Stimulated activated CD4-positive, alpha-beta T cell treated with anti-CD3 and anti-CD28 coated beads, Interleukin-15, amount 100 ng/mL, for 1 hour (primary cell): ENCODE measurements at places on chromosomes 2 and 18.

- no peak for DNase-seq
These were observed 36.3 kb downstream of the ST8SIA5 start for GRCh38 chr18:46720521-46720920.

GRCh38 chr2:124816007-124816406, 790.9 kb downstream of the CNTNAP5 start:
- no peak for DNase-seq

- no peak for DNase-seq
These were observed 23.9 kb upstream of the CAVIN2 start for GRCh38 chr2:191870744-191871143.

- DNase-seq: no peak
These were observed 145.8 kb downstream of the ZFP36L2 start for GRCh38 chr2:43080571-43081021.

DNA sequence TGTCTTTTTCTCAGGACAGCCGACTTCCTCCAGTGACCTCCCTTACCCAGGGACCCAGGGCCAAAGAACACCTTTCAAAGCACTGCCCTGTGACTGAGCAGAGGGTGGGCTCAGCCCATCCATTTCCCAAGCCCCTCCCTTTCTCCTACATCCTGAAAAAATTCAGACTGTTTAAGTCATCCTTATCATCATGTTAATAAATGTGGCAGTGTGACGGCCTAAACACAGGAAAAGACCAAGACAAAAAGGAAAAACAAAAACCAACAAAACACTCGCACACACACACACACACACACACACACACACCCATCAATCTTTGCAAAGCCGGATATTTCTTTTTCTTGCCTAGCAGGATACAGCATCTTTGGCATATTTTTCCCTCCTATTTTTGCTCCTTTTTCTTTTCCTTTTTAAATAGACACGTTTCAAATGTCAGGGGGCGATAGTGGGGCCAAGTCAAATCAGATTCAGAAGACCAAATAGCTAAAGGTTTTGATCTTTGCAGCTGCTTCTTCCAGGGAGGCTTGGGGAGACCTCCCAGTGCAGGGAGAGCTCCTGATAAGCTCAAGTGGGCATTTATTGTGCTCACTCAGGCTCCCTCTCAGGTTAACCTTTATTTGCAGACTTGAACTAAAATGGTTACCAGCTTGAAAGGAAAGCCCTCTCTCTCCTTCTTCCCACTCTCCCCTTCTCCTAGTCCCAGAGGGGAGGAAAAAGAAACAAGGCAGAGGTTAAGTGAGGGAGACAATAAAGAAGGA, 39.5 kb upstream of the NRP2 start:
- no peak for DNase-seq

GRCh38 chr2:216571909-216572513, 61.2 kb upstream of the IGFBP2 start:
- no peak for DNase-seq

DNA sequence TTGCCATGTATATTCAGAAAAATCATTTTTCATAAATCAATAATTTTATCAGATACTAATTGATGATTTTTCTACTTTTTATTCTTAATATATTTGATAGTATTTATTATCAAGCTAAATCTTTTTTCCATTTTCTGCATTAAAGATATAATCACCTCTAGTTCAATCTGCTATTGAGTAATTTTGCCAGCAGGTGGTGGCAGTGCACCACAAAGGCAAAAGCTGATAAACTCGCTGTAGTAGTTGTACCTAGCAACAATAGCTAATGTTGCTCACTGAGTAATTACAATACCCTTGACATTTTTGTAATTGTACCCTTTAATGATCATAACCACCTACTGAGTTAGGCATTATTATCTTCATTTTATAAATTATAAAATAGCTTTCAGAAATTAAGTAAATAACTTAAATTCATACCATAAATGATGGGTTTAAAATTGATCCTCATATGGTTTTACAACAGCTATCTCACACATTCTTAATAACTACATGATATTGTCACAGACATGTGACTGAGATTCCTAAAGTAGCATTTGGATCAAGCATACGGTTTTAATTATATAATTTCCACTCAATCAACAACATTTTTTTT, 52.0 kb upstream of the CALCRL start:
- no peak for DNase-seq

GRCh38 chr18:55236150-55236931, 277.1 kb upstream of the CCDC68 start:
- DNase-seq: no peak

GRCh38 chr2:233462202-233462785, 104.3 kb downstream of the USP40 start:
- no peak for DNase-seq

DNA sequence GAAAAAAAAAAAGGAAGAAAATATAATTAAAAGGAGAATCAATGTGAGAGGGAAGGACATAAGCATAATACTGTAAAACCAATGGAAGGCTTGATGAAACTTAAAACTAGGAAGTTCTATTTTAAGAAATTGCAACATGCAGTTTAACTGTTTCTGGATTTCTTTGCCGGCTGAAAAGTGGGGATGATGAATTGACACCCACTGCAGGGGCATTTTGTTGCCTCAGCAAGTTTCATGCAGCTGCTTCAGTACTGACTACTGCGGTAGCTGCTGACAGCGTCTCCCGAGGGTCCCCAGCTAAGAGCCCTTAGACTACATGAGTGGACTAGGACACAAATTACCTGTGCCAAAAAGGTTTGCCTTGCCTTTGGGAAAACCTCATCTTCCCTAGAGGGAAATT, 69.2 kb downstream of the B3GNT2 start:
- no peak for DNase-seq

DNA sequence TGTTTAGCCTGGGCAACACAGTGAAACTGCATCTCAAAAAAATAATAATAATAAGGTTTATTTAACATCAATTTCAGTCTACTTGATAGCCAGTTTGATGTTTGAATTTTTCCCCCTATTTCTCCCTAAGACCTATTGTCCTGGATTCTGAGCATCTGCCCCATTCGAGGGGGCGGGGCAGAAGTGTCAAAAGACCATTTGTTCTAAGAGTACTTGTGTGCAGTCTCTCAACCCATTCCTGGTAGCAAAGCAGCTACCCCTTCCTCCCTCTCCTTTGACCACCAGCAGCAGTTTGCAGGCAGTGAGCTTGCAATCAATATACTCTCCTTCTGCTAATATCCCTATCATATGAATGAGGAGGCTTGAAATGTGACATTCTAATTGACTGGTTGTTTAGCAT, 71.9 kb downstream of the VWC2L start:
- DNase-seq: no peak

GRCh38 chr2:176679061-176679669, 409.9 kb downstream of the MTX2 start:
- no peak for DNase-seq

DNA sequence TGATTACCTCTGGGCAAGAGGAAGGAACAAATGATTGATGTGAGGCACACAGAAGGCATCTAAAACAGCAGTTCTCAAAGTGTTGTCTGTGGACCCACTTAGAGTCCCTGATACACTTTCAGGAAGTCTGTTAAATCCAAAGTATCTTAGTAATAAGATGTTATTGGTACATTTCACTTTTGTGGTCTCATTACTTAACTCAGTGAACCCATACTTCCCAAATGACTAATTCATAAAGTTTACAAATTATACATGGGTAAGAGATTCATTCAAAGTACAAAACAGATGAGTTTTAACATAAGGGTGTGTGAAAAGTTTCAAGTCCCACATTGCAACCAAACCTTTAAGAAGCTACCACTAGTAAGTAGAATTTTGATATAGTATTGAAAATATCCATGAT, 440.5 kb downstream of the NUP35 start:
- DNase-seq: no peak

DNA sequence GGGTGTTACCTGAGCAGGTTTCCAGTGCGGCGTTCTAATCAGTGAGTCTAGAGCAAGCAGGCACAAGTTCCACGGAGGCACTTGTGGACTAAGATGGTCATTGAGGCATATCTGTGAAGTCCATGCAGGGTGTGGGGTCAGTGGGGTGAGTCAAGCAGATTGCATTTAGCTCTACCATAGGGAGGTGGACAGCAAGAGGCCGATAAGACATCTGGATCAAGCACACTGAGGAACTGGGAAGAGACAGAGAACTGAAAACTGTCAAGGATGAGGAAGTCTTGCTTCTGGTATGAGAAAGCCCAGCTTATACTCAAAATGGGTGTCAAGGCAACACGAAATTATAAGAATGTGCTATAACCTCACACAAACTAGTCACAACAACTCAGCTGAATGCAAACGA, 61.2 kb upstream of the SLC39A10 start:
- no peak for DNase-seq

DNA sequence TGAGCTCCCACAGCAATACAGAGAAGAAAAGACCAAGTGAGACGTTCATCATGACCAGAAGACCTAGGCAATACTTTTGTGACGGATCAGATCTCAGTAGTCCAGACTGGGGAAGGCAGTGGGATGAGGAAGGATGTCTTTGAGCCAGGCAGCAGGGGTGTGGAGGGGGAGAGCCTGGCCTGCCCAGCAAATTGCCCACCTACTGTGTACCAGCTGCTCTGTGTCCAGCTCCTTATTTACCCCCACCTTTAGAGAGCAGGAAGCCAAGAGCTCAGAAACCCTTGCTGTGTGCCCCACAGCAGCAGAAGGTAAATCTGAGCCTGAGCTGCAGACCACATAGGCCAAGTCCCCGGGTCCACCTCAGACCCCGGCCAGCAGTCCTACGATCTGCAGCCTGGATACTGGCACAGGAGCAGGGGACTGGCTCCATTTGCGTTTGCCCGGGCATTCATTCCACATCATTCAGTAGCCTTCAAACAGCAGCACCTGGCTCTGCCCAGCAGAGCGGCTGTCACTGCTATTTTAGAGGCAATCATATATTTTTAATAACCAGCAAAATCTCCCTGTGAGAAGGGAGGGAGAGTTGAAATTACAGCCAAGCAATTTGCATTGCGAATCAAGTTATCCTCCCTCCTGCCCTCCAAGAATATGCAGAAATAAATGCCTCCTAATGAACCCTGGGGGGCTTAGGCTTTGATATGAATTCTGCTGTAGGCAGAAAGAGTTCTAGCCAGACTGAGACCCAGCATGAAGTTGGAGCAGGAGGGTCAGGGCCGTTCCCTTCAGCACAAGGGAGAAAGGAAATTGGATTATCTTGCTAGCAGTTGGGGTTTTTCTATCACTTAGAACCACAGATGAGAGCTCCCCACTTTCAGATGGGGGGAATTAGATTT, 110.0 kb upstream of the FZD7 start:
- DNase-seq: no peak

DNA sequence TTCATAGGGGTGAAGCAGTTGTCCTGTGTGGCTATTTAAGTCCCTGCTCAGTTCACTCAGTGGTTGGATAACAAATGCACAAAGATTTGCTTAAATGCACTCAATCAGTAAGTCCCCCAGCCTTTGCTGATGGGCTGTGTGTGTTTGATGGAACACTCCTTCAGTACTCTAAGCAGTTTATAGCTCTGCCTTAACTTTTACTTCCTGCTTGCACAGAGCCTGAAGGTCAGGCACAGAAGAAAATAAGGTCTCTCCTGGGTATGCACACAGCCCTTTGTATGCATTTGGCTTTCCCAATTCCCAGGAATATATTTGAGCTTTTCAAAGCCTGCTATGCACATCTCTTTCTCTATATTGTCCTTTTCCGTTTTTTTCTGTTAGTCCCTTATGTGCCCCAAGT, 208.7 kb upstream of the STK17B start:
- no peak for DNase-seq

GRCh38 chr2:1593371-1594122, 150.8 kb downstream of the PXDN start:
- no peak for DNase-seq

DNA sequence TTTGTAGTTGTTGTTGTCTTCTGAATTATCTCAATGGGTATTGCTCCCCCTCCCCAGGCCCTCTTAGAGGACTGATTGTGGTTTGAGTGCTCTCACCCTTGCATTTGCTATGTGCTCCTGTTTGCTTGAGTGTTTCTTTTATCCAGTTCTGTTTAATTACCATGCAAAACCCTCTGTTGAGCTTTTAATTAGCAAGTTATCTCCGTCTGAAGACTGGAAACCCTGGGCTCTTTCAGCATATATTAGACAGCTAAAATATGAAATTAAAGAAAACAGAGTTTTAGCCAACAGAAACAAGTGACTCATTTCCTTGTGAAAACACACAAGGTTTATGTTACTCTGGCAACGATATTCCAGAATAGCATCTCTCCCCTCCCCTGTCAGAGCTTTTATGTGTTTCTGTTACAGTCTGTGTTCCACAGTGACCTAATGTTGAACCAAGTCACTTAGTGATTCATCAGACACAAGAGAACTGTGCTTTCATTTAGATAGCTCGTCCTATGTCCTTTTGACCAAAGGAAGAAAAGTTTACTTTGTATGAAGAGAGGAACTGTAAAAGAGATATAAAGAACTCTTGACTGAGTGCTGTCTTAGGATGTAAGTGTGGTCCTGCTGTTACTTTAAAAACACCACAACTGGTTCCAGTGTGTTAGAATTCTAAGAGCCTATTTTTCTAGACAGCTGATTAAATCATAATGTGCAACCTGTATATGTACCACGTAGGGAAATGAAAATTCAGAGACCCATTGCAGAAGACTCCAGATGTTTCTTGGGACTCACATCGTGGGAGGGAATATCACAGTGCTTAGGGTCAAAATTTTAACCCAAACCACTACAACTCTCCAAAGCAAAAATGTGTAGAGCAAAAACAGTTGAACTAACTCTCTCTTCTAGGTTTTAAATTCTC, 172.8 kb upstream of the RBMS1 start:
- no peak for DNase-seq

DNA sequence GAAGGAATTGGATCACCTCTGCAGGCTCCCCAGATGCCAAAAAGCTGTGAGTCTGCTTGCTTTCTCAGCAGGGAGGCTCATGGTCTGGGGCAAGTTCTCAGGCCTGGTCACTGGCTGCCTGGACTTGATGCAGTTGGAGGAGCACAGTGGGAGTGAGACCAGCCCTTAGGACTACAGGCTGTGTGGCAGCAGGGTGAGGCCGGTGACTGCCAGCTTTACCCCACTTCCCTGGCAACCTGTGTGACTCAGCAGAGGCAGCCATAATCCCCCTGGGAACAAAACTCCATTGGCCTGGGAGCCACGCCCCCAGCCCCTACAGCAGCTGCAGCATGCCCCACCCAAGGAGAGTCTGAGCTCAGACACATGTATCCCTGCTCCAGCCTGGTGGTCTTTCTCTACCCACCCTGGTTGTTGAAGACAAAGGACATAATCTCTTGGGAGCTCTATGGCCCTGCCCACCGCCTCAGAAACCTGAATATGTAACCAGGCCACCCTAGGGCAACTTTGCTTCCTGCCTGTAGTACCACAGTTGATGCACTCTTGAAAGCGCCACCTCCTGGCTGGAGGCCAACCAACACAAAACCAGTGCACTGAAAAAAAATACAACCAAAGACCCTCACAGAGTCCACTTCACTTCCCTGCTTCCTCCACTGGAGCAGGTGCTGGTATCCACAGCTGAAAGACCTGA, 106.8 kb upstream of the SPATS2L start:
- DNase-seq: no peak

GRCh38 chr2:148568597-148568996, 76.0 kb upstream of the EPC2 start:
- DNase-seq: no peak

DNA sequence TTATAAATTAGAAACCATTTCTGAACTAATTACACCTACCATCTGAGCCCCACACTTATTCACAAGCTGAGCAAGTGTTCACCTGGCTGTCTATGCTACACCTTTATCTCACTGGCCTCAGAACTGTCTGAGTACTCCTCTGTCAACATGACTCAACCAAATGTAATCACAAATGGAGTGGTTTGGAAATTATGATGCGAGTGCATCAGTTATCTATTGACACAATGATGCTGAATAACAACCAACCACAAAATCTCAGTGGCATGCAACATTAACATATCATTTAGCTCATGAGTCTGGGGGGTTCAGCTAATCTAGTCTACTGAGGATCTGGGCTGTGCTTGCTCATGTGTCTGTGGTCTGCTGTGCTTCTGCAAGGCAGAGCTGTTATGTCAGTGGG, 184.2 kb upstream of the NXPH2 start:
- DNase-seq: no peak
